Activated T-helper 1 cell treated with anti-CD3 and anti-CD28 coated beads, Interleukin-2, amount 50 U/mL, for 16 hours (primary cell): ENCODE measurements at places on chromosomes 3 and 15.

DNA sequence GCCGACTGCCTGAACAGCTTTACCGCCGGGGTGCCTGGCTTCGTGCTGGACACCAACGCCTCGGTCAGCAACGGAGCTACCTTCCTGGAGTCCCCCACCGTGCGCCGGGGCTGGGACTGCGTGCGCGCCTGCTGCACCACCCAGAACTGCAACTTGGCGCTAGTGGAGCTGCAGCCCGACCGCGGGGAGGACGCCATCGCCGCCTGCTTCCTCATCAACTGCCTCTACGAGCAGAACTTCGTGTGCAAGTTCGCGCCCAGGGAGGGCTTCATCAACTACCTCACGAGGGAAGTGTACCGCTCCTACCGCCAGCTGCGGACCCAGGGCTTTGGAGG lies 815 bp downstream of the SPINT1 start:
- no peak for DNase-seq

- no peak for DNase-seq
Measured at GRCh38 chr3:168455814-168456213, 360.1 kb upstream of the GOLIM4 start.

- no peak for DNase-seq
Measured at GRCh38 chr3:98188545-98188944, 22.0 kb downstream of the OR5H15 start.

DNA sequence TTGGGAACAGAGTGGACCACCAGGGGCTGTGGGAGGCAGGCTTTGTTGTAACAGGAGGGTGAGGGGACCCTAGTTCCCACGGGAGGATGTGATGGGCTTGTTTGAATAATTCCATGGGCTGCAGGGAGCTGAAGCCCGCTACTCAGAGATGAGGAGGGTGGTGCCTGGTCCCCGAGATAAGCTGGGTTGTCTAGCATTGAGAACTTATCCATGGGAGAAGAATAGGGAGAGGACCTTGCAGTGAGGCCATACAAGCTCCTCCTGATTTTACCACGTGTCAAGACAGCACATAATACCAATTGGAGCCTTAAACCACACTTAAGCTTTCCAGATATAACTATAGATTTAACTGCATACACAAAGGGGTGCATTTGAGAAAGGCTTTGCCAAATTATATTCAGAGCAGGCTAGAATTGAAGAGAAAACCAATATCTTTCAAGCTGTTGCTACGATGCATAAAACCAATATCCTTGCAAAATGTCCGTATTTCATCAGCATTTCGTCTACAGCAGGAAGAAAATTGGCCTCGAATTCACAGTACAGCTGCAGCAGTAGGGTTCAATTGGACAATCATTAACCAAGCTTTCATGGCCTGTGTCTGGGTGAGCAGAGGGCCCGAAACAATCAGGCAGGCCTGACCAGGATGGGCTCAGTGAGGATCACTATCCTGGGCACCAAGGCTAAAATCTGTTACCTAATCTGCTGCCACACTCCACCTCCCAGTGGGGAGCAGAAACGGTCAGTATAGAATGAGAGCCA lies 500.7 kb downstream of the OCA2 start:
- DNase-seq, result no peak

DNA sequence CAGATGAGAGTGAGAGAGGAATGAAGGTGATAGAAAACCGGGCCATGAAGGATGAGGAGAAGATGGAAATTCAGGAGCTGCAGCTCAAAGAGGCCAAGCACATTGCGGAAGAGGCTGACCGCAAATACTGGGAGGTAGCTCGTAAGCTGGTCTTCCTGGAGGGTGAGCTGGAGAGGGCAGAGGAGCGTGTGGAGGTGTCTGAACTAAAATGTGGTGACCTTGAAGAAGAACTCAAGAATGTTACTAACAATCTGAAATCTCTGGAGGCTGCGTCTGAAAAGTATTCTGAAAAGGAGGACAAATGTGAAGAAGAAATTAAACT lies 88.9 kb downstream of the EOMES start:
- no peak for DNase-seq

DNA sequence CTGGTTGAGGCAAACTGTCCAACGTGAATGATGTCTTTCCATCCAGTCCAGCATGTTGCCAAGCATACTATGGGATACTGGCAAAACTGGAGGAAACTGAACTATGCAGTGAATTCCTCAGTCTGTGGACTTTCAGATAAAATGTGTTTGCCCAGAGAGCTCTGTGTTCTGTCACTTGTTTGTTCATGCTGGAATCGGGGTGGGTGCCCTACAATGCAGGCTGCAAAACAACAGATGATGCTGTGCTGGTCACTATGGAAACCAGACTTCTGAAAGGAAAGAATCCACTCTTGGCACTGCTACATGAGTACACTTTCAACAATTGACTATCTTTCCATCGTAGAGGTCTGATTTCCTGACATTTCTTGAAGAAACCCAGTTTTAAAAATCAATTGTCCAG lies 272.5 kb upstream of the ARHGEF26 start:
- DNase-seq, result no peak

DNA sequence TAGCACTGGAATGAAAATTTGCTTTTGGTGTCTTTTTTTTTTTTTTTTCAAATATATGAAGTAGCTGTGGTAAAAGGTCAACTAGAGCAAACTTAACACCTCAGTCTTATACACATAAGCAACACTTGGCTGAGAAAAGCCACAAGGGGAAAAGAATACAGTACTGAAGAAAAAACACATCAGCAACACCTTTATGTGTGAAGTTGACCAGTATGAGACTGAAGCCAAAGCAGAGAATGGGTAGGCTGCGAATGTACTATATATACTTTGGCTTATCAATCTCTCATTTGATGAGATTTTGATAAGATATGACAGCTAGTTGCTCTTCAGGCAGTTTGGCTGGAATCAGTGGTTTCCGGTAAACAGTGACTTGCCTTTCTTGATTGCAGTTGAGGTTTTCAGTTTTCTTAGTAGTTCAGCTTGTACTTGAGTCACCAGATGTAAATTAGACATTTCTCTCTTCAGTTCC lies 22.0 kb upstream of the ZCWPW2 start:
- DNase-seq, result no peak

DNA sequence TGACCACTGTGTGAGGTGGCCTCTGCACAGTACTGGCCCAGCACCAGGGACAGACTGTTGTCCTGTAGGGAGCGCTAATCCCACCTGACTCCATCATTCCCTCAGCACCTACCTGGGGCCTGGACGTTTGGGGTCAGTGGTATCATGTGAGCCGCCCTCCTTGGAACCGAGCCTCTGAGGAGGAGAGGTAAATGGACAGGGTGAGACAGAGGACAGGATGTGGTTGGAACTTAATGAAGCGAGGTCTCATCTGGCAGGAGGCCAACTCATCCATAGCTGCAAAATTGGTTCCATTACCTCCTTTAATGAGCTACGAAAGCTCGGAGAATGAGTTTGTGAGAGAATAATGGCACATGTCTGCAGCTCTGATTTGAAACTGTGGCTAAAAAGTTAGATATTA lies 13.9 kb downstream of the MAPKAPK3 start:
- DNase-seq, result no peak

DNA sequence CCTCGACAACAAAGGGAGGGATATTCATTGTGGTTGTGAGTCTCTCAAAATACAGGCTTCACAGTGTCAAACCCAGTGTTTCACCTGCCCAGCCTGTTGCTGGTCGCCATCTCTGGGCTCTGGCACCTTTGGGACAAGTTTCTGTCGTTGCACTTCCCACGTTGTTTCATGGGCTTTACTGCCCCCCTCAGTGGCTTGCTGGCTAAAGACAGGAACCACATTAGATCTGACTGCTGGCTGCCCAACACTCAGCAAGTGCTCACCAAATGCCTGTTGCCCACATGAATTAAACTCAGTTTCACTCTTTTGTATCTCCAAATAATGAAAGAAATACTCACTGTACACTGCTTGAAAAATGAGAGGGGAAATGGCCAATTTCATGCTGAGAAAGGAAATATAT lies 27.6 kb downstream of the FOXL2 start:
- no peak for DNase-seq

GRCh38 chr15:27094235-27094634 lies 123.3 kb downstream of the GABRG3 start:
- DNase-seq, result no peak

DNA sequence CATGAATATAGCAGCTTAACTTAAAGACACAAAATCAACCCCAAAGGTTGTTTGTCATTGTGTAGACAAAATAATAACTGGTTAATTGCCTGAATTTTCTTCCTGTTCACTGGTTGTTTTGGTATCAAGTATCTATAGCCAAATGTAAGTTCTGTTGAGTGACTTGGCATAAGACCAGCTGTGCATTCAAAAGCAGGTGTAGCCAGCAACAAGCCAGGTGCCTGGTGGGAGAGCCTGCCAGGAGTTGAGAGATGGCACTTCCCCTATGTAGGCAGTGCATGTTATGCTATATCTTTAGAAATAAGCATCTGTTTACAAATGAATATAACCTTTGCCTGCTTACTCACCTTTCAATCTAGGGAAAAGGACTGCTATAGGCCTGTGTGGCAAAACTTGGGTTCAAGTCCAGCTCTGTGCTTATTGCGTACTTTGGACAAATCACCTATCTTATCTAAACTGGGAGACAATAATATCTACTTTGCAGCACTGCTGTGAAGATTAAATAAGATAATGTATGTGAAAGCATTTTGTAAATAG lies 84.9 kb upstream of the TBL1XR1 start:
- DNase-seq, result no peak

DNA sequence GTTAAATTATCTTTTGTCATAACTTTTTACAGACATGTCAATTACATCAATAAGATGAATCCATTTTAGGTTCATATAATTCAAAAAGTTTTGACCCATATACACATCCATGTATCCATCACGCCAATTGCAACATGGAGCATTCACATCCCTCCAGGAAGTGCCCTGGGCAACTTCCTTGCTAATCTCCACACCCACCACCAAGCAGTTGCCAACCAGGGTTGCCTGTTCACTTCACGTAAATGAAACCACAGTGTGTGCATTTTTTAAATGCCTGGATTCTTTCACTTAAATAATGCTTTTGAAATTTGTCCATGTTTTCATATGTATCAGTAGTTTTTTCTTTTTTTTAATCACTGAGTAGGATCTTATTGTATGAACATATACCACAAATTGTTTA lies 40.7 kb upstream of the LYZL4 start:
- DNase-seq, result no peak

- no peak for DNase-seq
Measured at GRCh38 chr3:9147215-9147895, 102.1 kb downstream of the SRGAP3 start.

DNA sequence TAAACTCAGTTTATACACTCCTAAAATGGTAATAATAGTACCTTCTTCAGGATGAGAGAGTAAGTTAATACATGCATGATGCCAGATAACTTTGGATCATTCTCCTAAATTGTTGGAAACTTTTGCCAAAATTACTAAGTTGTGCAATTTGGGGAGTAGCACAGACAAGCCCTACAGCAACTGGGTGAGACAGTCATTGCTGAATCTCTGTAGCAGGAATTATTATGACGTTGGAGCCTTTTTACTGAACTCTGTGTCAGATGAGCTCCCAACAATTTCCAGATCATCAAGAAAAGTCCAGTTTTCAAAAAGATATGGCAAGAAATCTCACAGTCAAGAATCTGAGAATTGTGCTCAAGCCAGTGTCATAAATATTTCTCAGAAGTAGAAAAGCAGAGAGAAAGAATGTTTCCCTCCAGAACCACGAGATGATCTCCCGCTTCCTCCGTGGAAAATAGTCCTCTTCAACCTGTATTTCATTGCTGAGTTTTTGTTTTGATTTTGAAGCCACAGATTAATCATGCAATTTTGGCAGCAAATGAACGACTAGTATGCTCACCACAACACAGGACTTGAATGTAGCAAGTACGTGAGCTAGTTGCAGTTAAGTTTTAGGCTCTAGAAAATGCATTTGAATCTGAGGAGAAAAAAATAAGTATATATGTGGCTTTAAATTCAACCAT lies 485.4 kb downstream of the CNTN6 start:
- DNase-seq, result no peak

DNA sequence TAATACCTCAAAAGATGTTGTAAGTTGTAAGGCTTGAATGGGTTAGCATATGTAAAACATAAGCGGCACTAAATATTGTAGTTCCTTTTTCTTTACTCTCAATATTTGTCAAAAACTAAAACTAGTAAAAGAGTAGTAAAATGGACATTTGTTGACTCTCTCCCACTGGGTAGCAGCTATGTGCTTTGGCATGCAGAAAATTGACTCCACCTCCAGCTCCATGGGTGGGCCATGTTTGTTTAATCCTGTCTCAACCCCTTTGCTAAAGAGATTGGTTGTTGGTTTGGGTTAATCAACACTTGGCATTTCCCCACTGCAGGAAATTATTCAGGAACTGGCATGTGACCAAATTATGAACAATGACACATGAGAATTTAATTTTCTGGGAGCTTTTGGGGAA lies 114.8 kb downstream of the EOMES start:
- DNase-seq, result no peak

GRCh38 chr15:33074942-33075341 lies 119.6 kb downstream of the FMN1 start:
- DNase-seq, result no peak

DNA sequence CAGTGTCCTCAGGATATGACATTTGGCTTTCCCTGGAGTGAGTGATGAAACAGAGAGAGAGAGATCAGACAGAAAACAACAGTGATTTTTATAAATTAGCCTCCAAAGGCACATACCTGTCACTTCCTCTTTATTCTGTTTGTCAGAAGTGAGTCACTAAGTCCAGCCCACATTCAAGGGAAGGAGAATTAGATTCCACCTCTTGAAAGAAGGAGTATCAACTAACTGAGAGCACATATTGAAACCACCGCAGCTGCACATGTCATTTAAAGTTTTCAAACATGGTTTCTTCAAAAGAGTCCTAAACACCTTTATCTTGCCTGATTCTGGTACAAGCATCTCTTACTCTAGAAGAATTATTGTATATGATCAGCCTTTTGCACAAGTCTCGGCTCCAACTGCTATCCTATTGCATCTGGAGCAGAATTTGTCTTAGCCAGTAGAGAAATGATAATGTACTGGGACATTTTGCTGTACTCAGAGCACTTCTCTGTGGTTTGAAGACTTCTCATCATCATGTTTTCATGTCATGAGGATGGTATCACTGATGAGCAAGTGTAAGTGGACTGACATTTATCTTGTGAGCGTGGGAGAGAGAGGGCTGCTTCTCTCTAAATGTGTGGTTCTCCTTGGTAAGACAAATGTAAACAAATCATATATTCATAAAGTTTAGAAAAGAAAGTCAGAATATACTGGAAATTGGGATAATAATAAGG lies 338.9 kb upstream of the CFAP20DC start:
- DNase-seq, result no peak

DNA sequence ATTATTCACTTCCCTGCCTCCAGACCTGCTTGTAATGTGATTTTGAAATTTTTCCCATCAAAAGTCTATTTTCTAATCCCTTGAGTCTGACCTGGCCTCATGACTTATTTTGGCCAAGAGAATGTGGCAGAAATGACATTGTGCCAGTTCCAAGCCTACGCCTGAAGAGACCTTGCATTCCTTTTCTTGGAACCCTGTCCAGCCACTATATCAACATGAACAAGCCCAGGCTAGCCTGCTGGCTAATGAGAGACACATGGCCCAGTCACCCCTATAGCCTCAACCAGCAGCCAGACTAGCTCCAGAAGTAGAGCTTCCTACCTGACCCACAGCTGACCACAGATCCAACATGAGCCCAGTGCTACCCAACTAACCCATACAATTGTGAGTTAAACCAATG lies 121.1 kb upstream of the ACP3 start:
- DNase-seq, result no peak
